ENCODE measurements at places on chromosomes 2 and 18.

- DNase-seq, result no peak
These were observed 60.8 kb downstream of the KIF5C start for GRCh38 chr2:148935791-148936190.

GRCh38 chr2:190344276-190344827 lies 963 bp downstream of the INPP1 start:
- no peak for DNase-seq

GRCh38 chr18:46892842-46893241 lies 24.5 kb downstream of the PIAS2 start:
- DNase-seq, result no peak

DNA sequence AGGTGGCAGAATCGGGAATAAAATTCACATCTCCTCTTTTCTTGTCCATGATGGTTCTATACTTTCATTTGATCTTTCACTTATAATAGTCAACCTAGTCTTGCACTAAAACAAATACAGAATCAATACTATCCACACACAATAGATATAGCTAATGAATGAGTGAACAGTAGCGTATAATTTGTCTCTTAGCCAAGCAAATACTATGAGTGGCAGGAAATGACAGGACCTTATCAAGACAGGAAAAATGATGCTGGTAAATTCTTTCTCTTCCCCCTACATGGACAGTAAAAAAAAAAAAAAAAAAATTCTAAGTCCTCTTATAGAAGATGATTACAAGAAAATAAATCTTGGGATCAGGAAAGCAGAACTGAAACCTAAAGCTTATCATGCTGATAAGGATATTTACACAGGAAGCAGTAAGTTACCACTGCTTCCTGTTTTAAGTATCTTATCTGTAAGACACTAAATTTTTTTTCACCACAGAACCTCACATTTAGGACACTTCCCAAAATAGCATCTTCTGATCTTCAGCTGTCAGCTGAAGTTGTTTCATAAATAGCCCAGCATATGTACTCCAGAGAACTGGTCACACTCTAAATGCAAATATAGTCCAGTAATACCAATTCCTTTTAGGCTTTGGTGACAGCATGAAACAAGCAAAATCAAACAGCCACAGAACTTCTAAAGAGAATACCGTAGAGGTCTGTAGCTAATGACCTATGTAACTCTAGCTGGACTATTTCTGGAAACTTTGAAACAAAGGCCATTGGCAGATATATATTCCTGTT lies 27.0 kb downstream of the IRS1 start:
- DNase-seq, result no peak

DNA sequence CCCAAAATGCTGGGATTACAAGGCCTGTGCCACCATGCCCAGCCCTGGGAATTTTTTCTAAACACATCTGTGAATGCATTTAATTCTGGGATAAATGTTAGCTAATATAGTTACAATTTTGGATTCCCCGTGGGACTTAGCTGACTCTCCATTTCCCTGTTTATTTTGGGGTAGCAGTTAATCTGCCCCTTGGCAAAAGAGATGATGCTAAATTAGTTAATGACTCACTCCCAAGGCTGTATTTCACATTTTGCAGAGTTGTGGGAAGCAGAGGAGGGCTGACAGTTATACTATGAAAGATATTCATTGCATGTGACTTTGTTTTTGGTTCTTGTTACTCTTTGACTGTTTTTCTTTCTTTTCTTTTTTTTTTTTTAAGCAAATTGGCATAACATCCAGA lies 3.2 kb downstream of the MTHFD2 start:
- no peak for DNase-seq

DNA sequence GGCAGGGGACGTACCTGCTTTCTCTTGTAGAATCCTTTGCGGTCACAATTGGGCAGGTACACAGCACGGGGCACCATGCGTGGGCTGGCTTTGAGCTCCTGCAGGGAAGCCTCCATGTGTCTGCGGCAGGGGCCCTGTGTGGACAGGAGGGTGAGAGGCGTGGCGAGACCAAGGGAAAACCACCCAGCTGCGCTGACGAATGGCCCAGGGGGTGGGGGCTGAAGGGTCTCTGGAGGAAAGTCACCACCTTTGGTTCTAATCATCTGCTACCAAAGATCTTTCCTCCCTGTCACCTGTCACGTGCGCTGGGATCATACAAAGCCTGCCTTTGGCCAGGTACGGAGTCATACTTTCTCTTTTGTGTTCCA lies 17.3 kb downstream of the IGFBP5 start:
- DNase-seq, result no peak
